ENCODE measurements at places on chromosomes 5 and 9.

GRCh38 chr9:35905912-35906679 is at the start of gene HRCT1:
Gene HRCT1, plus strand, starts transcription at chr9:35906202. Its CDS starts 86 bp downstream, at chr9:35906288.
- DNase-seq: peak; percentile 95

GRCh38 chr9:92618633-92619225 is 51.2 kb downstream of the IPPK start:
- peak; percentile 52 for DNase-seq

DNA sequence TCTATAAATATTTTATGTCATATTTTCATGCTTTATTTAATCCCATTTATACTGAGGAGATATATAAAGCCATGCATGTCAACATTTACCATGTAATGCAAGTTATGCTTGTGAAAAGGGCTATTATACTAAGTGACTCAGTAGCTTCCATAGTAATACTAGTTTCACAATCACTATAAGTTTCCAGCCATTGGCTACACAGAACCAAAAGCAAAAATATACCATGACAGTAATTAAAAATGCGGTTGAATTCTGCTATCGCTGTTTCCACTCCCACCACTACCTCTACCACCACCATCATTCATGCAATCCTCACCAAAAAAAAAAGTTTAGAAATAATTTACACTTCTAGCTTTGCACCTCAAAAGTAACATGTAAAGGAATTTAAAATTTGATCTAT is 60.2 kb downstream of the MLLT3 start:
- no peak for DNase-seq

DNA sequence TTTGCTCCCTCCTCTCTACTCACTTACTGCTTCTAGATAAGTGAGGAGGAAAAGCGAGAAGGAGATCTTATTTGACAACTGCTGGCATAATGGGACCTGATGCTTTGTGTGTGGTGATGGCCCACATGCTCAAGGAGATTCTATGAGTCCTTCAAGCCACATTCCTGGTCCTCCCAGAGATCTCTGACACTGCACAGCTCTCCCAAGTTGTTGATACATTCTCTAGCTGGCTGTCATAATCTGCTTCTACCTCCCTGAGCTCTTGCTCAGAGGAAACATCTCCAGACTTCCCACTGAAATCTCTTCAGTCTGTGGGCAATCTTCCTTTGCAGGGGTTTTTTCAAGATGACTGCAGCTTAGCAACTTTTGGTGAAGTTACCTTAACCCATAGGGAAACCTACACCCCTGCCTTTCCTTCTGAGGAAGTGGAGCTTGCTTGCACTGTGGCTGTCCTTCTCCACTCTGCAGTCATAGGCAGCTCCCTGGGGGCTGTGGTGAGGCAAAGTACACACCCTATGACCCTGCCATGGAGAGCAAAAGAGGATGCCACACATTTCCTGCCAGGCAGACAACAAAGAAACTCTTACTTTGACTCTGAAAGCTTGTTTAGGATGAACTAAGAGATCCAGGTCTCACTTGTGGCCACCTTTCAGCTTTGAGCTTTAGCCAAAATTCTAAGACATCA is 163.8 kb downstream of the TMEM38B start:
- DNase-seq: no peak

GRCh38 chr5:36230151-36230790 is 11.5 kb downstream of the NADK2 start:
- no peak for DNase-seq

DNA sequence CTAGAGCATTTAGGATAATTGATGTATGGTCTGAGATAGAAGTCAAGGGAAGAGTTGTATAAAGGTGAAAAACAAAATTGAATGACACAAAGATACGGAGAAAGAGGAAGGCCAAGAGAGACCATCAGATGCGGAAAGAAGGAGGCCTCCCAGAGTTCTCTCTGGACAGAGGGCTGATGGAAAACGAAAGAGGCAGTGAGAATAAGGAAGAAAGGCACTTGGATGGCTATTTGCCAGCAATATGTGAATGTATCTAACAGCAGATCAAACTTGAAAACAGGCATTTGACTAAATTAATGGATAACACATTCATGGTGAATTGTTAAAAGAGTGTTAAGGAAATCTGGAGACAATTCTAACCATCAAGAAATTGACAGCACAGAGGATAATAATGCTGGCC is 2.4 kb upstream of the DOCK8 start:
- DNase-seq: no peak

DNA sequence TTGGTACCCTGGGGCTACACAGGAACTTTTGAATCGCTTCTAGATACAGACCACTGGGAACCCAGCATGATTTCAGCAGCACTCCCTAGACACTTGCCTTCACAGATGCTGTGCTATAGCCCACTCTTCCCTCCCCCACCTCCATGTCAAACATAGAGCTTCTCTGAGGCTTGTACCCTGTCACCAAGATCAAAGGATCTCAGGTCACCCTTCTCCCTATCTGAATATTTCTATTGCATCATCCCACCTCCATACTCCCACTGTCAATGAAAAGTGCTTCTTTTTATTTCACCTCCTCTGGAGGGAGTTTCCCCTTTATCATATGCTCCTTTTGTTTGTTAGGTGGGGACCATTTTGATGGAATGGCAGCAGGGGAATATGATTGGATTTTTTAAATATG is 29.2 kb upstream of the PHF24 start:
- no peak for DNase-seq

GRCh38 chr5:33890131-33891032 is 1.4 kb downstream of the ADAMTS12 start:
- DNase-seq: peak; percentile 38

DNA sequence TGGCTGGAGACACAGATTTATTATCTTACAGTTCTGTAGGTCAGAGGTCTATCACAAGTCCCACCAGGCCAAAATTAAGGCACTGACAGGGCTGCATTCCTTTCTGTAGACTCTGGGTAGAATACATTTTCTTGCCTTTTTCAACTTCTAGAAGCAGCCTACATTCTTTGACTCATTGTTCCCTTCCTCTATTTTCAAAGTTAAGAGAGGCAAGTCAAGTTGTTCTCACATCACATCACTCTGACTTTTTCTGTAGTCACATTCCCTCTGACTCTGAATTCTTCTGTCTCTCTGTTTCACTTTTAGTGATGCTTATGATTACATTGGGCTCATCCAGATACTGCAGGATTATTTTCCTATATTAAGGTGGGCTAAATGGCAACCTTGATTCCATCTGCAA is 119.0 kb downstream of the MELK start:
- no peak for DNase-seq

- no peak for DNase-seq
Measured at GRCh38 chr5:170293273-170293672, 4.3 kb downstream of the LCP2 start.

GRCh38 chr9:134809292-134809691 is 71.3 kb upstream of the FCN2 start:
- peak; percentile 31 for DNase-seq

DNA sequence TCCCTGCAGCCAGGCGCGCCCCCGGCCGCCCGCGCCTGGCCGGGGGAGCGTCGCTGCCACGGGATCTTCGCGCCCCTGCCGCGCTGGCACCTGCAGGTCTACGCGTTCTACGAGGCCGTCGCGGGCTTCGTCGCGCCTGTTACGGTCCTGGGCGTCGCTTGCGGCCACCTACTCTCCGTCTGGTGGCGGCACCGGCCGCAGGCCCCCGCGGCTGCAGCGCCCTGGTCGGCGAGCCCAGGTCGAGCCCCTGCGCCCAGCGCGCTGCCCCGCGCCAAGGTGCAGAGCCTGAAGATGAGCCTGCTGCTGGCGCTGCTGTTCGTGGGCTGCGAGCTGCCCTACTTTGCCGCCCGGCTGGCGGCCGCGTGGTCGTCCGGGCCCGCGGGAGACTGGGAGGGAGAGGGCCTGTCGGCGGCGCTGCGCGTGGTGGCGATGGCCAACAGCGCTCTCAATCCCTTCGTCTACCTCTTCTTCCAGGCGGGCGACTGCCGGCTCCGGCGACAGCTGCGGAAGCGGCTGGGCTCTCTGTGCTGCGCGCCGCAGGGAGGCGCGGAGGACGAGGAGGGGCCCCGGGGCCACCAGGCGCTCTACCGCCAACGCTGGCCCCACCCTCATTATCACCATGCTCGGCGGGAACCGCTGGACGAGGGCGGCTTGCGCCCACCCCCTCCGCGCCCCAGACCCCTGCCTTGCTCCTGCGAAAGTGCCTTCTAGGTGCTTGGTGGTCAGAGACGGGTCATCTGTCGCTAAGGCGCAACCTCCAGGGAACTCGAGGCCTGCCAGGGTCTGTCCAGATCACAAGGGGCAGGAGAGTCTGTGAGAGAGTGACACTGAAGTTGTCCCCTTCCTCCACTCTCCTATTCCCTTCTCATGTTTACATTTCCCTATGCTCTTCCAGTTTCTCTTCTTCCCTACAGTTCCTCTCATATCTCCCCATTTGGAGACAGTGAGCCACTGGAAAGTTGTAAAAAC is 1.3 kb downstream of the GPR150 start:
- DNase-seq: peak; percentile 9

Measured in AG10803 (cell line).